ENCODE measurements at places on chromosomes 2 and 18. TPM values are rescaled to one million over a fixed set of nuclear protein-coding genes. Genes with fewer than 3 reads are reported as not detected.

DNA sequence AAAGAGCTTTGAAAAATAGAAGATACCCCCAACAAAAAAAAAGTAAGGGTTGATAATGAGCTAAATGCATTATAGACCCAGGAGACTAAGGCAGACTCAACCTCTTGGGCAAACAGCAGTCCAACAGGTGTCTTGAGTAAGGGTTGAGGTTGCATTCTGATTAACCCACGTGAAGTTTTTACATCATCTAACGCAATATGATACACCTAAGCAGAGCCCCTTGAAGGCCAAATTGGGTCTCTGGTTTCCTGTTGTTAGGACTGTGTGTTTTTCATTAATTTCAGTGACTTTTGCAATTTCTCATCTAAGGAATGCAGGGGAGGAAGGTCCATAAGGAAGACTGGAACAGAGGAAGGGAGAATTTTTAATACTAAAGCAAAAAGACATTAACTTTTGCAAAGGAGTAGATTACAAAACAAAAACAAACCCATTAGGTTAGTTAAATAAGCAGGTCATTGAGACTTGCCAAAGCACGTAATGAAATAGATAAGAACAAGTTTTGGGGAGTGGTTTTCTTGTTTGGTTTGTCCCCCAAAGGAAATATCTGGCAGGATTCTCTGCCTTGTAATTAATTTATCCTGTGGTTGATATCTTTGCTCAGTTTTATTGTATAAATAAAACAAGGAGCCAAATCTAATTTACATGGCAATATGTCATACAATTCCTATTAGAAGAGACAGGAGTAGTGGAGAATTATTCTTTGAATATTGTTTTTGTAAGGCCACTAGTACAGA is 244.3 kb downstream of the ETAA1 start:
- no peak for DNase-seq

- DNase-seq = no peak
These were observed 43.8 kb downstream of the TMEM185B start for GRCh38 chr2:120179396-120179795.

GRCh38 chr2:114709936-114710850 is 267.8 kb downstream of the DPP10 start:
- DNase-seq = no peak

Gene SLC23A3
- 1.0 TPM for total RNA-seq

DNA sequence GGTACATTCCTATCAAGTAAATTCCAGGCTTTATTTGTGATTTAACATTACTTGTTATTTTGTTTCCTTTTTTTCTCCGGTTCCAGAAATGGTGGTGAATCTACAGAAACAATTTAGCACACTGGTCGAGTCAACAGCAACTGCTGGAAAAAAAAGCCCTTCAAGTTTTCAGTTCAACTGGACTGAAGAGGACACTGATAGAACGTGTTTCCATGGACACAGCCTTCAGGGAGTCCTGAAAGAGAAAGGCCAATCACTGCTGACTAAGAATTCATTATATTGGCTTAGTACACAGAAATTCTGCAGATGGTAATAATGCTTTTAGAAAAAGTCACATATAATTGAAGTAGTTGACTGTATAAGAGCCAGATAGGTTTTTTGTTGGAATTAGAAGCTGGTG is 32.0 kb upstream of the GRHL1 start:
- no peak for DNase-seq

Gene CYS1
- 223 TPM for total RNA-seq

GRCh38 chr2:45541450-45541849 is 69.6 kb downstream of the SRBD1 start:
- DNase-seq = no peak

Gene POMC
- total RNA-seq = not detected

Gene CXCR1
- not detected for total RNA-seq

Gene DYNAP
- total RNA-seq = not detected

DNA sequence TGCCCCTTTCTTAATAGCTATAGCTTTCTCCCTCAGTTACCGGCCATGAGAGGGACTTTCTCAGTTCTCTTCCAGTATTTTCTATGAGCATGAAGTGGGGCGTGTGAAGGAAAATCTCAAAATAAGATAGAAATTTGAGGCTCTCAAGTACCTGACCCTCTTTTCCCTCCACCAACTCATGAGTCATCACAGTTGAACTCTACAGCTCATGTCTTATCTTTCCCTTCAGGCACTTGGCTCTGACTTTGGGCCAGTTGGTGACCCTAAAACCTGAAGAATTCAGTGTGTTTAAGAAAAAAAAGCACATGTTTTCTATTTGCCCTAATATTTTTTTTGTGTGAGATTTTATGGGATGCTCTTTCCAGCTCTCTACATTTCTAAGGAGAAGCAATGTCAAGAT is 896.7 kb upstream of the ZEB2 start:
- DNase-seq = no peak

Gene VRK2
- total RNA-seq = 33.6 TPM

DNA sequence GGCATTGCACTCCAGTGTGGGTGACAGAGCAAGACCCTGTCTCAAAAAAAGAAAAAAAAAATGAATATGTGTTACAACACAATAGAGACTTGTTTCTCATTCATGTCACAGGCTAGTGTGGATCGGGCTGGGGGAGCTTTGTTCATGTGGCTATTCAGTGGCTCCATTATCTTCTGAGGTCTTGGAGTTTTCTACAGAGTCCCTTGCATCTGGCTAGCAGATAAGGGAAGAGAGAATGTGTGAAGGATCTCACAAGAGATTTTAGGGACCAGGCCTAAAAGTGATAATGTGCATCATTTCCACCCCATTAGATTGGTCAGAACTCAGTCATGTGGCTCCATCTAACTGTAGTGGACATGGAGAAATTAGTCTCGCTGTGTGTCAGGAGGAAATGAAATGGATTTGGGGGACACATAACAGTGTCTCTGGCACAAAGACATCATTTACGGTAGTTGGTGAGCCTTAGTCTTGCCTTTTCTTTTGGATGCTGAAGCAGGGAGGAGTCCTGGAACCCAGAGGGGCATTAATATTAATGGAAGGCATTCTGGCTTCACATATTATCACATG is 32.4 kb upstream of the CASP10 start:
- DNase-seq = no peak

DNA sequence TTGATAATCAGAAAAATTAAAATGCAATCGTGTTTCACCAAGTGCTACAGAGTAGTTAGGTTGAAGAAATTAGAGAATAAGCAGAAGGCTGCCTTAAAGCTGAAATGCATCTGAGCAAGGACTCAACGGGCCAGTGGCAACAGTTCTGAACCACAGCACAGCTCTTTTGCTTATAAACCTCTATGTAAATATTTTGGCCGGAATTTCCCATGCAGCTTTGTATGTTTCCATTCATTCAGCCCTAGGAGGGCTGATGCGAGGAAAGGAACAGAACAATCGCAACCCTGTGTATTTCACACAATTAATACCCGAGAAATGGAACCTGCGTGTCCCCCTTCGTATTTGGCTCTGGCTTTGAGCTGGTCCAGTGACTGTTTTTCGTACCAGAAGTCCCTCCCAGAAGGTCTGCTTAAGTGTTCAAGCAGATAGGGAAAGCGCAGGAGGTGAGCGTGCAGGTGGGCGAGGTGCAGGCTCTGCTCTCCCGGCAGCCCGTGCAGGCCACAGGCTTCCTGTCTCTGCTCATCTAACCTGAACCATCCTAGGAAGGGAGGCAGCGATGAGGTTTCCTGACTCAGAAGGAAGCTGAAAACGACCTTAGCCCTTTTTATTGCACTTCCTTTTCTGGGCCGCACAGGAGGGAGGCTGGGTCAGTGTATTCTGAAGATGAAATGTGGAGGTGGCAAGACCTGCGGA is 67.3 kb downstream of the ASB1 start:
- DNase-seq = no peak

DNA sequence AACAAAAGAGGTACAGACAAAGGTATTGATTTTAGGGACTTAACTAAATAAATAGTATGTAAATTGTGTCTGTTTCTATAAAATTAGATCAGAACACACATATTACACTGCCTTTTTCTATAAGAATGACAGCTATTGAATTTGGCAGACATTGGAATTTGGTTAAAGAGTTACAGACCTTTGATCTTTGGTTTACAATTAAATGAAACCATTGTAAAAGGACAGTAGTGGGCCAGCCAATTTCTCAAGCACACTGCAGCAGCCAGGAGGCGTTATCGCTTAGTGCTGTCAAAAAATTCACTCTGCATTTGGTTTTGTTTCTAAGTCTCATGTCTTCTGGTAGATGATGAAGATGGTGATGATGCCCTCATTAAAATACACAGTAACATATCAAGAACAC is 175.9 kb downstream of the NR4A2 start:
- DNase-seq = peak; percentile 12

GRCh38 chr2:30866974-30867373 is 59.7 kb upstream of the CAPN13 start:
- DNase-seq = no peak

DNA sequence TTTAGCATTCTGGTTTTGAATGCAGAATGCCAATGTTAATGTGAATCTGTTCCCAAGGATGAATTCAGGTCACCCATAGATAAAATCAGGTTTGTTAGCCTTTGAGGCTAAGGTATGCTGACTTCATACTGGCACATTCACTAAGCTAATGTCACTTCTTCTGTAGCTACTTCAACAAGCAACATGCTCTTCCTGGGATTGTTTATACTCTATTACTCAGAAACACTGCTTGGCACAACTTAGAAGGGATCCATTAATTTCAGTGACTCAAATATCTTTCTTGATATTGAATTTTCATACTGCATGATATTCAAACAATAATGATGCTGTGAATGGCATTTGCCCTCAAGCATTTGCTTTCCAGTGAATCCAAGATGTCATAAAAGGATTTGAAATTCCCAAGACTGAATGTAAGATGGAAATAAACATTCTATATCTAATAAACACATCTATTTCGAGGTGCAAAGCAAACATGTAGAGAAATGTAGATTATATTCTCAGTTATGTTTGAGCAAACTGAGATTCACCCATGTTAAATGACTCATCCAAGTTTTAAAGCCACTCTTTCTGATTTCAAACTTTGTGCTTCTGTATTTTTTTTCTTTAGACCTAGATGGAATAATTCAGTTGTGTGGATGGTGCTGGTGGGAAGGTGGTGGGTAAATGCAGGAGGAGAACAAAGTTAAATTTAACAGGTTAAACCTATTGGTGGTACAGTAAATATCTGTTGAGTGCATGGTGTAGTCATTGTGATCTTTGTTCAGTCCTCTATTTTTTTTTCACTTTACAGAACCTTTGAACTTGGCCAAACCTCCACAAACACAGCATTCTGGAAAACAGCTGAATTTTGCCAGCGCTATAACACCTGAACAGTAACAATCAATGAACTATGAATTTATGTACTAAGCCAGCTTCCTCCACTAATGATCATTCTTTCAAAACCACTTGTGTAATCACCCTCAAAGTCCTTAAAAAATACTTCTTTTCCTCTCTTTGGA is 162.1 kb upstream of the XIRP2 start:
- no peak for DNase-seq

DNA sequence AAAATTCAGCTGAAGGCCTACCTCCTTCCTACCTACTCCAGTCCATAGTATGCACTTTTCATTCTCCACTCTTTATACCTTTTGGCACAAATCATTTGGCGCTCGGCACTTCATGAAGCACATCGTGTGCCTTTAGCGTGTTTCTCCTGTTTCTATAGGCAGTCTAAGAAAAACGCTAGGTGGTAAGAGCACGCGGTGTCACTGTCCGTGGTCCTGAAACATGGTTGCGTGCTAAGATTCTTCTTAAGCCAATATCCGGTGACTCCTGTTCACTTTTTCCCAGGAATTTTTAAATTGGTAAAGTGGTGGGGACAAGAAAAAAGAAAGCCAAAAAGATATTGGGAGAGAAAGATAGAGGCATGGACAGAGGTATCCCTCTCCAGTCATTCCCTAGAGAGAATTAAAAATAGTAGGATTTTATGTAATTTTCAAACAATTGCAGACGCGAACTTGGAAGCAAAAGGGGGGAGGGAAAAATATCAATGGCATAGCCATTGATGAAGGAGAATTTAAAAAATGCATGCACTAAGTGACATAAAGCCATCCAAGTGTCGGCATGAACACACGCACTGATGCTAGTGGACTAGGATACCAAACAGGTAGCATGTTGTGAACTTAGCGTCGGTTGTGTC is 1.4 kb upstream of the CTNNA2 start:
- peak; percentile 55 for DNase-seq

DNA sequence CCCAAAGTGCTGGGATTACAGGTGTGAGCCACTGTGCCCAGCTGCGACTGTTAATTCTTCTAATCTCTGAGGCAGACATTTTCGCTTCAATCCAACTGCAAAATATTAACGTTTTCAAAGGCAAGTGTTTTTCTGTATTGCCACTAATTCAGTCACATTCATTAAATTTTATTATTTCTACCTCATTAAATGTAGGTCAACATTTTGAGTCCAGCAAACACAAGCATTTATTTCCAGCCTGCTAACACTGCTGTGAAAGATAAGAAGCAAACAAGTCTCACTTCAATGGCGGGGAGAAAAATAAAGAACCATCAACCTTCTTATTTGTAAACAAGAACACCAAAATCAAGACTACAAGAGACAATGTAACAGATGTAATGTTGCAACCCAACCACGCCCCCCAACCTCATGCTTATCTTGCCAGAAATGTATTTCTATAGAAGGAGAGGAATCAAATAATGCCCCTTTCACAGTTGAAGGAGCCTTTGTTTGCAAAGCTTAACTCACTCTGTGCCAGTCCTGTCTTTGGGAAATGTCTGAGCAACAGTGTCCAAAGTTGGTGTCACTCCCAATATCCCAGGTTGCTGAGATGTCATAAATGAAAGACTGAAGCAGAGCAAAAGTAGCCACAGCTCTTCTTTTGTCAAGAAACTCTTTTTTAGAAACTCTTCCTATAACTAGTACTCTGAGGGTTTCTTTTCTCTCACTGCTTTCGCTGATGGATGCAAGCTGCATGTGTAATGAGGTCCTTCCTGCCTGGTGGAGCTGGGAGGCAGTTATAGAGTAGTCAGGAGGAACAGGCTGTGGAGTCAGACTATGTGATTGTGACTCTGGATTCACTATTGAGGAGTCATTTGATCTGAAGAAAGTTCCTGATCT is 8.6 kb downstream of the DOCK10 start:
- no peak for DNase-seq

- peak; percentile 5 for DNase-seq
These were observed 407.1 kb downstream of the SPAG16 start for GRCh38 chr2:213691351-213691750.

Gene TLX2
- total RNA-seq = not detected

- no peak for DNase-seq
These were observed 182.5 kb downstream of the TMX3 start for GRCh38 chr18:68532328-68532885.

GRCh38 chr18:10546557-10547300 is 20.9 kb downstream of the NAPG start:
- no peak for DNase-seq

Gene HAUS1
- total RNA-seq = 51.3 TPM
